ENCODE measurements at places on chromosomes 12 and 14. TPM values are rescaled to one million over a fixed set of nuclear protein-coding genes. Genes with fewer than 3 reads are reported as not detected.

ADAMTS20 gene
- total RNA-seq, result not detected

TUBA1C gene
- total RNA-seq, result 1,859 TPM

SIRT4 gene
- 0.86 TPM for total RNA-seq

RASSF9 gene
- 0.14 TPM for total RNA-seq

IFNG gene
- total RNA-seq, result not detected

C12orf54 gene
- not detected for total RNA-seq

SRGAP1 gene
- 18.9 TPM for total RNA-seq

TRMT61A gene
- total RNA-seq, result 15.6 TPM

TGM1 gene
- total RNA-seq, result 1.5 TPM

PTPRR gene
- total RNA-seq, result 1.1 TPM

LGR5 gene
- not detected for total RNA-seq

PRPH gene
- not detected for total RNA-seq

PALS1 gene
- 27.3 TPM for total RNA-seq

PTCSC3 gene
- total RNA-seq, result not detected

RGS6 gene
- total RNA-seq, result not detected

SDR9C7 gene
- total RNA-seq, result not detected

TMEM63C gene
- total RNA-seq, result under 0.01 TPM

GATC gene
- total RNA-seq, result 16.9 TPM

SLC25A29 gene
- 13.2 TPM for total RNA-seq

ITGB7 gene
- total RNA-seq, result under 0.01 TPM

OAS2 gene
- 5.0 TPM for total RNA-seq

PLBD1 gene
- total RNA-seq, result 11.4 TPM

PTPRQ gene
- total RNA-seq, result 0.22 TPM

GPR137C gene
- total RNA-seq, result 0.43 TPM

SLC10A1 gene
- total RNA-seq, result not detected

GPRC5A gene
- 17.9 TPM for total RNA-seq

ZNF140 gene
- total RNA-seq, result 17.2 TPM

HOXC10 gene
- 5.2 TPM for total RNA-seq

CCDC38 gene
- not detected for total RNA-seq

TRIM9 gene
- not detected for total RNA-seq

KRT5 gene
- 1.7 TPM for total RNA-seq

TAS2R31 gene
- 7.7 TPM for total RNA-seq

CCDC177 gene
- not detected for total RNA-seq

Measured in placental pericyte (primary cell).